ENCODE measurements at places on chromosomes 4 and X. TPM values are rescaled to one million over a fixed set of nuclear protein-coding genes. Genes with fewer than 3 reads are reported as not detected.

DNA sequence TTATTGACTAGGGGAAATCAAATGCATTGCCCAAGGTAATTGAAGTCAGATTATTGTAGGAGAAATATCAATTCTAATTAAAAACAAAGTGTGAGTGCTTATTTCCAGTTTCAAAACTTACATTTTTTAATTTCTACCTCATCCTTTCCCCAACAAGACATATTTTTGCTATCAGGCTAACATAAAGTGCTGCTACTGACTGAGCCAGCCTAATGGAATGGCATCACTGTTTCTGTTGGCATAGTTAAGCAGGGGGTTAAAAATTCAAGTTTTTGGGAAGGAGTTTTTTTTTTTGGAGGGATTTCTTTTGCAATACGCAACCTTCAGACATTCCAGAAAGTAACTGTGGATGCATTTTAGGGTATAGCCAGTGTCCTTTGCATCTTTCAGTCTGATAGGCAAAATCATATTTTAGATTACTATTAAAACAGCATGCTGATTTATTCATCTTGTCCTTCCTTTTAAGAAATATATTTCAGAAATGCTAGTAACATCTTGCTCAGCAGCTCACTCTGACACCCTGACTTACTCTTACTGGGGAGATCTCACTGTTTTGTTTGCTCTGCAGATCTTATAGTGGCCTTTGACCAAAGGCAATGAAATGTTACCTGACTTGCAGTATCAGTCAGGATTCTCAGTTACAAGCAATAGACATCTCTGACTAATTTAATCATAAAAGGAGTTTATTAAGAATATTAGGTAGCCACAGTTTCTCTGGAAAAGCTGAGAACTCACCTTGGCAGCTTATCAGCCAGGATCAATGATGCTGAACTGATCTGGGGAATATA lies 24.4 kb downstream of the GAB1 start:
- H3K4me3 ChIP-seq: no peak overlapping the region
- no peak for DNase-seq
- H3K36me3 ChIP-seq: 0 out of 2 replicates have a peak, but pooled peaks cover 2% of the 10 kb centered on the region
- peak overlapping the region; percentile 13 for H3K27ac ChIP-seq

GRCh38 chr4:172143605-172144314 lies 330.6 kb downstream of the GALNTL6 start:
- H3K27ac ChIP-seq: no peak overlapping the region
- DNase-seq: no peak
- no peaks in the 10 kb centered on the region for H3K36me3 ChIP-seq
- H3K4me1 ChIP-seq: peaks cover 5% of the 10 kb centered on the region

DNA sequence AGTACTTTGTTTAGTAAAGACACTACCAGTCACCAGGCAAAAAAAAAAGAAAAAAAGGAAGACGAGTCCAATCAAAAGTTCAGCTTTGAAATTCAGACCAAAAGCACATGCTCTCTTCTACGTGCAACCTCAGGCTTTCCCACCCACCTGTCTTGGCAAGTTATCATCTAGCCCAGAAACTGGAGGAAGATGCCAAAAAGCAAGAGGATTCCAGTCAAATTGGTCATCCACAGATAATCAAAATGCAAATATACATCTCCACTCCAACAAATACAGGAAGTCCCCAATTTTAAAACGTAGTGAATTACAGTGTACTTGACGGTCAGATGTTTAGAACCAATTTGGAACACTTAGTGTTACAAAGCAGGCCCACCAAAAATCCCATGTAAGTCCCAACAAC lies 96.5 kb downstream of the PALLD start:
- no peaks in the 10 kb centered on the region for H3K27me3 ChIP-seq
- no peak overlapping the region for H3K27ac ChIP-seq
- H3K36me3 ChIP-seq: no peaks in the 10 kb centered on the region

DNA sequence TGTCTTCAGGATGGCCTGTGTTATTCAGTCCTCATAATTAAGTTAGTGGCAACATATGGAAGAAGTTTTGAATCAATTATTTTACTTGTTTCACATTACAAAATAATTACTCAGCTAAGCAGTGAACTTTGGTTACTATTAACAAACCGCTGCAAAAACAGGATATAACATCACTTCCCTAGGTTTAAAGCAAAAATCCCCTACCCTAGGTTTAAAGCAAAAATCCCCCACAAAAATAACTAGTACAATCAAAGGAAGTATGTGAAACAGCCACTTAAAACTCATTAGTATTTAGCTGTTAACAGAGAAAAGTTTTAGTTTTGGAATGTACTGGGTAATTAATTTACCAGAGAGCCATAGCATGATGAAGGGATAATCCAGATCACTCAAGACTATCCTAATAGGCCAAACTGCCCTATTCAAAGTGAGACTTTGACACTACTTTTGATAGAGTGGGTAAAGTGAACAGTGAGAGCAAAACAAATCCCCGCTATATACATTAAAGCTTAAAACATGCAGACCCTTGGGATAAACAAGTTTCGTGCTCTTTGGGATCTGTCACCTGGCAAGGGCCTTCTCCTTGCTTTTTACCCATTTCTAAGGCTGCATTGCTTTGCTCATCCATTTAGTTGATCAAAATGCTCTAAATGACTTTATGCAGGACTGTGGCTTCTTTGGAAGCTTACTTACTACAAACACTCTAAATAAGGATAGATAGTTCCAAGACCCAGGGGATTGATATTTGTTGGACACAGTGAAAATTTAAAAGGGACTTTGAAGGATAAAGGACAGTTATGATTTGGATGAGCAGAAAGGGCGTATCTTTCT lies 36.4 kb upstream of the GPR174 start:
- H3K27ac ChIP-seq: no peak overlapping the region
- H3K4me3 ChIP-seq: no peak overlapping the region
- H3K36me3 ChIP-seq: peaks cover under 1% of the 10 kb centered on the region

DNA sequence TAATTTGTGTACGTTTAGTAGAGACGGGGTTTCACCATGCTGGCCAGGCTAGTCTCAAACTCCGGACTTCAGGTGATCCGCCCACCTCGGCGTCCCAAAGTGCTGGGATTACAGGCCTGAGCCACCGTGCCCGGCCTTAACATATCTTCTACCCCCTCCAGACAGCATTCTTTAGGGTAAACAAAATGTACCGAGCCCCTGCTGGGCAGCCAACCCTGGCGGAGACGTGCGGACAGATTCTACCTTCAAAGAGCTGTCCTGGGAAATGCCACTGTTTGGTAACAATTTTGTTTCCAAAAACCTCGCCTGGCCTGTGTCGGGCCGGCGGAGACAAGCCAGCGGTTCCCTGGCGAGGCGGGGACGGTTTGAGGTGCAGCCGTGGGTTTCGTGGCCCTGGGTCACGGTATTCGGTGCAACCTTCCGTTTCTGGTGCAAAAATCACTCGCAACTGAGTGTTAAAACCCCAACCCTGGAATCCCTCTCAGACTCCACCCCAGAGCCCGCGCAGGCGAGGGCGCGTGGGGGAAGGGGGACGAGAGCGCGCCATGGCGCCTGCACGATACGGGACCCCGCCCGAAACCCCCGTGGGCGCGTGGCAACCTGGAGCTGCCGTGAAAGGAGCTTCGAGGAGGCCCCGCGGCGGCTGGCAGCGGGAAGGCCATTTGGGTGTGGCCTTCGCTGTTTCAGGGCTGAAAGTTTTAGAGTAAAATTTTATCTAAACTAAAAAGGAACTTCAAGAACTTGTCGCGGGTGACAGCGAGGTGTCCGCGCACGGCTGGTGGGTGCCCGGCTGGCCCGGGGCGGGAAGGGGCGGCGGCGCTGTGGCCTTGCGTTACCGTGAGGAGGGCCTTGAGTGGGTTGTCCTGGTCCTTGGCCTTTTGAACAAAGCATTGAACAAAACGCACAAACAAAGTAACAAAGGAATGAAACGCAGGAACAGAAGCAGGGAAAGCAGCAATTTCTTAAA lies 17.0 kb downstream of the MRFAP1 start:
- peaks cover 50% of the 10 kb centered on the region for H3K27me3 ChIP-seq
- DNase-seq: no peak
- H3K27ac ChIP-seq: no peak overlapping the region
- H3K4me3 ChIP-seq: no peak overlapping the region
- H3K4me1 ChIP-seq: peaks cover 2% of the 10 kb centered on the region

The DRD5 gene
- not detected for total RNA-seq

DNA sequence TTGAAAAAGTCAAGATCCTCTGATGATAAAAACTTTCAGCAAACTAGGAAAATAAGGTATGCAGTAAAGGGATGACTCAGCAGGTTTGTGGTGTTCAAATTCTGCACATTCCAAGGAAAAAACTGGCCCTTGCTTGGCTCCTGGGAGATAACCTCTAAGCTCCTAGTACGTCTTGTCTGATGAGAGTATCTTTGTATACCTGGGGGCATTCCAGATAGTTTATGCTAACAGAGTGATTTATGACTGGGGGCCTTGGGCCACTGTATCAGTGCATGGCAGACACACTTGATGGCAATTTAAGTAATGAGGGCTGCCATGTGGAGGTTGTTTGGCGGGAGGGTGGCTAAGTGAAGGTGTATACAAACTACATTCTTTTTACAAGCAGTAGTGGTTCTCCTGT lies 56.9 kb downstream of the NSG1 start:
- no peaks in the 10 kb centered on the region for H3K27me3 ChIP-seq
- no peak overlapping the region for H3K4me3 ChIP-seq
- H3K36me3 ChIP-seq: no peaks in the 10 kb centered on the region
- H3K27ac ChIP-seq: no peak overlapping the region
- H3K4me1 ChIP-seq: peaks cover 12% of the 10 kb centered on the region

DNA sequence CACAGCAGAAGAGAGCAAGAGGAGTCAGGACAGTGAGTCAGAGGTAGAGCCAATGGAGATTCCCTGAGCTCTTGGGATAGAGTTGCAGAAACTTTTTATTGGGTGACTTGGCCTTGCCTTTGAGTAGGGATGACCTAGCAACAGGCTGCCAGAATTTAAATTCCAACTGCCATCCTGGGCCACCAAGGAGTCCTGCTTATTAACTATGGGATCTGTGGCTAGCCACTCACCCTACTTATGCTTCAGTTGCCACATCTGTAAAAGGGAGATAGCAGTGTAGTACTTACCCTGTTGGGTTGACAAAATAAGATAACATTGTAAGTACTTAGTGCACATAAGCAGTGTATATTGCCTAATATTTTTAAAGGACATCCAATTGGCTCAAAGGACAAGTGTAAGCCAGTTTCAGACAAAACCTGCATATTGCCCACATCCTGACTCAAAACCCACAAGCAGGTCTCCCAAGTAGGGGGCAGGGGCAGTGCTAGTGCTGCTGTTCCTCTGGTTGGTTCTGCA lies 43.5 kb upstream of the TMEM164 start:
- H3K4me1 ChIP-seq: no peaks in the 10 kb centered on the region
- no peaks in the 10 kb centered on the region for H3K36me3 ChIP-seq
- H3K27me3 ChIP-seq: no peaks in the 10 kb centered on the region
- H3K4me3 ChIP-seq: no peak overlapping the region
